ENCODE measurements at places on chromosomes 12 and 14.

DNA sequence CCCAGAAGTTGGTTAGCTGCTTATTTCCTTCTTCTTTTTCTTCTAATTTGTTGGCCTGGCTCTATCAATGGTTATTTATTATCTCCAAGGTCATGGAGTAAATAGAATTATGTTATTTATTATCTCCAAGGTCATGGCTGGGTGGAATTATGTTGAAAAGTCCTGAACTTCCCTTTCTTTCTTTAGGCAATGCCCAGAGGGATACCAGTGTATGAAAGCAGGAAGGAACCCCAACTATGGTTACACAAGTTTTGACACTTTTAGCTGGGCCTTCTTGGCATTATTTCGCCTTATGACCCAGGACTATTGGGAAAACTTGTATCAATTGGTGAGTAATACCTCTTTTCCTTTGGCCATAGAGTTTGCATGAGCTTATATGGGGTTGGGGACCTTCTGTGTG lies 111.6 kb downstream of the SCN8A start:
- H3K27me3 ChIP-seq = no peaks in the 10 kb centered on the region
- no peak overlapping the region for H3K27ac ChIP-seq
- H3K36me3 ChIP-seq = no peaks in the 10 kb centered on the region

GRCh38 chr12:103494734-103495468 lies 867 bp downstream of the C12orf42 start:
- no peak overlapping the region for H3K27ac ChIP-seq
- peak overlapping the region; percentile 33 for H3K4me3 ChIP-seq
- H3K4me1 ChIP-seq = no peaks in the 10 kb centered on the region
- no peak for DNase-seq

GRCh38 chr14:39050389-39050788 lies 52.6 kb downstream of the SEC23A start:
- peaks cover 52% of the 10 kb centered on the region for H3K36me3 ChIP-seq
- no peak for DNase-seq
- no peaks in the 10 kb centered on the region for H3K4me1 ChIP-seq

DNA sequence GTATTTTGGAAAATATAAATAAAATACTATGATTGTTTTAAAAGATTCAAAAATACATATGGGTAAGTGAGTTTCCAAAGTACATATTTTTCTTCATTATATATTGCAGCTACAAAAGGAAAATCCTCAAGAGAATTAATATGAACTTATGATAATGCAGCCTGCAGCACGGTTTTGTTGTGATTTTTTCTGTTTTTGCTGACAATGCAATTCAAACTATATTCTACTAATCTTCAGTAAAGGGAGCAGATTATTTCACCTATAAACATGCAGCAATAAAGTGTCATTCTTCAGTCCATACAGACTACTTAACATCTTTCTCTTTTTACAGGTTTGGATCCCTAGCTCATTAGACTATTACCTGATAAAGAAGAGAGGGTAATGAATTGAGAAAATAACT lies 582.1 kb upstream of the MGAT4C start:
- peak overlapping the region; percentile 17 for H3K4me3 ChIP-seq
- no peaks in the 10 kb centered on the region for H3K4me1 ChIP-seq
- H3K27ac ChIP-seq = no peak overlapping the region
- H3K27me3 ChIP-seq = no peaks in the 10 kb centered on the region

- H3K27ac ChIP-seq = peak overlapping the region; percentile 79
- H3K27me3 ChIP-seq = no peaks in the 10 kb centered on the region
- peaks cover 48% of the 10 kb centered on the region for H3K4me1 ChIP-seq
- H3K36me3 ChIP-seq = no peaks in the 10 kb centered on the region
- H3K4me3 ChIP-seq = no peak overlapping the region
Measured at GRCh38 chr12:2163177-2163941, 110.6 kb downstream of the CACNA1C start.

DNA sequence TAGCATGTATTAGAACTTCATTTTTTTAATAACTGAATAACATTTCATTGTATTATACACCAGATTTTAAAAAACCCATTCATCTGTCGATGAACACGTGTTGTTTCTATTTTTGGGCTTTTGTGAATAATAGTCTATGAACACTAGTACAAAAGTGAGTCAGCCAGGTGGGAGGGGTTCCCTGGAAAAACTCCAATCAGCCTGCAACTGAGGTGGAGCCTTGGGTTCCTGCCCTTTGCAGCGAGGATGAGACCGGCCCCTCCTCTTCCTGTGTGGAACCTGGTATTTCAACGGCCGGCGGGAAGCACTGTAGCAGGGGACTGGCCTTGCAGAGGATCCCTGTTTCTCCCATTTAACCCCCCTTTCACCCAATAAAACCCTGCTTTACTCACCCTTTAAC lies 56.1 kb downstream of the LMNTD1 start:
- H3K36me3 ChIP-seq = no peaks in the 10 kb centered on the region
- DNase-seq = no peak
- no peak overlapping the region for H3K4me3 ChIP-seq

GRCh38 chr14:83300476-83301064 lies 1766.9 kb upstream of the SEL1L start:
- H3K27me3 ChIP-seq = no peaks in the 10 kb centered on the region
- DNase-seq = no peak
- H3K4me3 ChIP-seq = no peak overlapping the region
- no peaks in the 10 kb centered on the region for H3K4me1 ChIP-seq

- peak overlapping the region; percentile 71 for H3K4me3 ChIP-seq
- no peak for DNase-seq
- no peaks in the 10 kb centered on the region for H3K36me3 ChIP-seq
- no peaks in the 10 kb centered on the region for H3K4me1 ChIP-seq
Measured at GRCh38 chr12:22333186-22333712, 1.3 kb downstream of the ST8SIA1 start.
